Stimulated activated CD8-positive, alpha-beta memory T cell treated with anti-CD3 and anti-CD28 coated beads, Interleukin-7, amount 100 ng/mL, for 1 hour (primary cell): ENCODE measurements at places on chromosomes 2 and 18.

DNA sequence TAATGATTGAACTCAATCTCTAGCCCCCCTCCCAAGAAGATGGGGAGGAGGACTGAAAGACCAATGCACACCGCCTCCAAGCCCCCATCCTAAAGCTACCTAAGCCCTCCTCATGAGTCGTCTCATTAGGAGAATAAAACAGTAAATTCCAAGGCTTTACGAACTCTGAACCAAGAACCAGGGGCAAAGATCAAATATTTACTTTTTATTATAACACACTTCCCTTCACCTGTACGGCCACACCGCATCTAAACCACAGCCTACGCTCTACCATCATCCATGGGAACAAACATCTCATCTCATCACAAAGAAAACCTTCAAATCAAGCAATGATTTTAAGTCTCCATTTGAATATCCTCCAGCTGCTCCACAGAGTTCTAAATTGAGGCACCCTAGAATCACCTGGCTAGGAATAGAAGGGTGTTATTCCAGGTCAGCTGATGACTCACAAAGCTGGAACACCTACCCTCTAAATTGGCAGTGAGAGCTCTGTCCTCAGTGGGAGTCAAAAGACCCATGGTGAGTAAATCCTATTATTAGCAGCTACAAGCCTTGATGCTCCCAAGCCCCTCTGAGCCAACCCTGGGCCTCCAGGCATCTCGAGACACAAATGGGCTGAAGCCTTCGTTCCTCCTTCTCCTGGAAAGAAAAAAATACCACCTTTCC is 45.6 kb upstream of the BZW1 start:
- DNase-seq: no peak

GRCh38 chr2:163205589-163206254 is 367.2 kb upstream of the KCNH7 start:
- no peak for DNase-seq

DNA sequence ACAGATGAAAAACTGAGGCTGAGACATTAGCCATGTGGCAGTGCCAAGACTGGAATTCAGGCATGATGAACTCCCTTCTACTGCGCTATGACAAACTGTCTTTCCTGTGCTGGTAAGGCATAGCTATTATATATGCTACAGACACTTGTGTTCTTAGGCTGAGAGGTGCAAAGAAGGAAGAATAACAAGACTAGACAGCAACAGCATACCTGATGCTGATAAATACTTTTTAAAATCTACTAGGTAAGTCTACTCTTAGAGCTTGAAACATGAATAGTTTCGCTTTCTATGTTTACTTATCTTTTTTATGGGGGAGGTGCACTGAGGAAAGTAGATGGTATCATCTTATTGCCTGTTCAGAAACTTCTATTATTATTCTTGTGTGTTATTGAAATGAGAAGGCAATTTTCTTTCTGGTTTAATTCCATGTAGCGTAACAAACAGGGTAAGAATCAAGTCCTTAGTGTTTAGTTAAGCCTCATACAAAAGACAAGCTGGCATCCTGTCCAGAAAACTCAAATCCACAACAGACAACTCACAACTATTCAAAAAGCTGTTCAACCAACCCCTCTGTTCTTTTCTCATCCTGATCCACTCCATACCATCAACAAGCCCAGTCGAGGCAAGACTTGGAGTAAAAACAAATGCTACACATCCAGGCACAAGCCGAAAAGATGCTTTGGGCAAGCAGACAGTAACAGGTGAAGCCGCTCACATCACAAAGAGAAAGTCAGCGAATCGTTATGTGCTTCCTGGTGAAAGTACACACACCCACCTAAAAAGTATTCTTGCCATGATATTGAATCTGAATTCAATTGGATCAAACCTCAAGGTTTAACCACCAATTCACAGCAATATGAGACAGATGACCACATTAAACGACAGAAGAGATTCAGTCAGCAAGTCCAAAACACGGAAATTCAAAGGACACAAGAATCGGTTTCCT is 1.5 kb downstream of the TTC32 start:
- no peak for DNase-seq

DNA sequence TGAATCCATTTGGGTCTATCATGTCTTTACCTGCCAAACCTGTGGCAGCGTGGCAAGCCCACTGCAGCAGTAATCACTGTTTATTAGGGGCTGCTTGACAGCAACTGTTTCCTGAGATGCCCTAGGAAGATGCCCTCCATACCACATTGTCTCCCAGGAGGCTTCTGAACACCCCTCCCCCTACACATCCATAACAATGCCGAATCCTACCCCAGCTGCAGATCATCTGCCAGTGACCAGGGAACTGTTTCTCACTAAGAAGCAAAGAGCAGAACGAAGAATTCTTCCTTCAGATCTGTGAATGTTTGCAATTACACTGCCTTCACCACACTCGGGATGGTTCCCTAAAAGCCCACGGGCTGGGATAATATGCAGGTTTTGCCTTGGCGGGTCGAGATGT is 127.8 kb downstream of the VIT start:
- no peak for DNase-seq

DNA sequence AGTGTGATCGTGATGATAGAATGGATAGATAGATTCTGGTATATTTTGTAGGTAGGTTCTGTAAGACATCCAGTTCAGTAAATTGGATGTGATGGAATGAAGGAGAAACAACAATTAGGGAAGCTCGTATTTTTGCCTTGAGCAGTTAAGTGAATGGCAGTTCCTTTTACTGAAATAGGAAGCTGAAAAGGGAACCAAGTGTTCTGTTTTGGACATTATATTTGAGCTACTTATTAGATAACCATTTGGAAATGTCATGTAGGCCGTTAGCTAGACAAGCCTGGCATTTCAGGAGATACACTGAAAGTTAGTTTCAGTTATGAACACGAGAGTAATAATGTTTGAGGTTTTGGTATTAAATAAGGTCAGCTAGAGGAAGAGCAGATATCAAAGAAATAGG is 41.5 kb downstream of the MARCHF7 start:
- DNase-seq: no peak

DNA sequence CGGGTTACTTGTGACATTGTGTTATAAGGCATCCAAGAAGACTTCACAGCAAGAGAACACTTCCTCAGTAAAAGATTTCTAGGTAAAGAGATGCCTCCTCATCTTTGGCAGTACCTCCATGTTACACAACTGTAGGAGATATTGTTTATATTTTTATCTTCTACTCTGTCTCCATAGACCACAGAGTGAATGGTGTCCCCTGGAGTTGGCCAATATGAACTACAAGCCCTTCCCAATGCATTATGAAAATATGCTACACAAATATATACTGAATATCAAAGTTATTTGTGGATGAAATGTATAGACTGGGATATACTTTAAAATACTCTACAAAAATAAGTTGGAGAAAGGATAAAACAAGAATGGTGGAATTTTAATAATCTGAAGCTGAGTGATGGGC is 46.7 kb downstream of the MBOAT2 start:
- no peak for DNase-seq

GRCh38 chr18:63518178-63519012 is 23.8 kb upstream of the SERPINB12 start:
- no peak for DNase-seq

DNA sequence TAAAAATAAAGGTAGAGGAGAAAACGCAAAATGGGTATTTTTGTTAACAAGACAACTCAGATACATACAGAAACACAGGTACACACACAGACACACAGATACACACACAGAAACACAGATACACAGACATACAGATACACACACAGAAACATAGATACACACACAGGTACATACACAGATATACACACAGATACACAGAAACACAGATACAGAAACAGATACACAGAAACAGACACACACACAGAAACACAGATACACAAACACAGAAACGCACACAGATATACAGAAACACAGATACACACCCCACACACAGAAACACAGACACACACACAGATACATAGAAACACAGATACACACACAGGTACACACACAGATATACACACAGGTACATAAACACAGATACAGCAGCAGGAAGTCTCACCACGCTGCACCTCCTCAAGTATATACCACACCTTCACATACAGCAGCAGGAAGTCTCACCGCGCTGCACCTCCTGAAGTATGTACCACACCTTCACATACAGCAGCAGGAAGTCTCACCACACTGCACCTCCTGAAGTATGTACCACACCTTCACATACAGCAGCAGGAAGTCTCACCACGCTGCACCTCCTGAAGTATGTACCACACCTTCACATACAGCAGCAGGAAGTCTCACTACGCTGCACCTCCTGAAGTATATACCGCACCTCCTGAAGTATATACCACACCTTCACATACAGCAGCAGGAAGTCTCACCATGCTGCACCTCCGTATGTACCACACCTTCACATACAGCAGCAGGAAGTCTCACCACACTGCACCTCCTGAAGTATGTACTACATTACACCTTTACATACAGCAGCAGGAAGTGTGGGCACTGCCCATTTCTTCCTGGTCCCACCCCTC is 250.5 kb downstream of the HDAC4 start:
- DNase-seq: no peak

DNA sequence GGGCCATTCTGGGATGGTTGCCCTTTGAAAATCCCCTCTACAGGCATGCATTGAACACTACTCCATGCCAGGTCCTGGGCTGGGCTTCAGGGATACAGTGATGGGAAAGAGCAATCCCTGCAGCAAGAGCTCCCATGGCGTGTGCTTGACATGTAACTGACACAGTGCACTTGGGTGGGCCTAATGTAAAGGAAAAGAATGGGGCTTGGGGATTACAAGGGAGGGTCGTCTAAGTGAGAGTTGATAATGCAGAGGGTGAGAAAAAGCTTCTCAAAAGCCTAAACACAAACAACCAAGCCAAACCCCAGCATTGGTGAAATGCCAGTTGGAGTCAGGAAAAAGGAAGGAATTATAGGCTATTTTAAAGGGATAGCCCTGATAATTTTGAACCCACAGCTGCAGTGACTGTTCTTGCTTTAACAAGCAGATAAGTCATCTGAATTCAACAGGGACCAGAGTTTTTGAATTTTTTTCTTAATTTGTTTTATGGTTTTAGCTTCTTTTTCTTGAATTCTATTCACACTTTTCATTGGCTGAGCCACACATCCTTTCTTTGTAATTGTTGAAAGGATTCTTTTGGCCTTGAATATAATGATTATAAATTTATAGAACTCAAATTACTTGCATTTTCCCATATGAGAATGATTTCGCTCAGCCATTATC is 308.7 kb downstream of the LPIN1 start:
- DNase-seq: no peak

DNA sequence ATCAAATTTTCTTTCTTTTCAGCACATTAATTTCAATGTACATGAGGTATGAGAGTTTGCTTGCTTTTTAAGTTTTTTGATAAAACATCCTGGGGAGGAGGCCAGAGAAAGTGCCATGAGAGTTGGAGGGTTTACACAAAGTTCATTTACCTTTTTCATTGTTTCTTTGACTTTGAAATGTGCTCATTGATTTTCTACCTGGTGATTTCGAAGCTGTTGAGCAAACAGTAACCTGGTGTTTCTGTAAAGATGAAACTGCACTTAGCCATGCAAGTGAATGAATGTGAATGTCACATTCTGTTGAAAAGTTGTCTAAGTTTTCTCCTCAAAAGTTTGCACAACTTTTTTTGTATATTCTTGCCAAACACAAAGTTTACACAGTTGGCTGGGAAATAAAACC is 797.0 kb downstream of the METTL4 start:
- no peak for DNase-seq

GRCh38 chr2:225765820-225766219 is 366.3 kb downstream of the NYAP2 start:
- no peak for DNase-seq

GRCh38 chr2:180669016-180669415 is 311.4 kb upstream of the UBE2E3 start:
- DNase-seq: no peak

GRCh38 chr18:66548747-66549146 is 55.1 kb downstream of the CDH19 start:
- DNase-seq: no peak

DNA sequence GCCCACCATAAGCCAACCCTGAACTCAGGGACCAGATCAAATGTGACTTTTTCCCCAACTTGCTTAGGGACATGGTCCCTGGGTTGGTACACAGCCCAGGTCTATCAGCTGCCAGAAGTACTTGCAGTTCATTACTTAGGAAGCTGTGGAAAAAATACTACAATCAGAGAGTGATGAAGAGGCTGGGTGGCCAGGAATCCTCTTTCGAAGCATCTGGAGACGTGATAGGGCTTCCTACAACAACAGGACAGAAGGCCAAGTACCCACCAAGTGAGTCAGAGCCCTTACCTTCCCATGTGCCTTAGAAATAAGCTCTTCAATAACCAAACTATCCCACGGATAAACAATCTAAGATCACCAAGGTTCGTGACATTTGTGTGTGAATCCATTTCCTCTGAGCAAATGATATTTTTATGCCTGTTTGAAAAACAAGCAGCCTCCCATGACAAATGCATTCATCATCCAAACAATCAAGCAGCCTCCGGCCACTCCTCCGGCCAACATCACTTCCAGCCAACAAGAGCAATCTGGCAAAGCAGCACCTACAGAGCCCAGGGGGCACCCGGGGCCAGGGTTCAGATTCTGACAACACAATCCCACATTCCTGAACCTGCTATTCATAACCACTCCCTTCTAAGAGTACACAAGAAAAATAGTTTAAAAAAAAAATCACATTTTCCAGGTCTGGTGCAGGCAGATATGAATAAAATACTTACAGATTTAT is 26.4 kb downstream of the TBC1D8 start:
- DNase-seq: no peak

GRCh38 chr2:184444217-184444616 is 154.1 kb upstream of the ZNF804A start:
- no peak for DNase-seq
